ENCODE measurements at places on chromosomes 5 and 9.
A peak's percentile ranks its signal among the peaks of the same experiment; 100 is the strongest.

DNA sequence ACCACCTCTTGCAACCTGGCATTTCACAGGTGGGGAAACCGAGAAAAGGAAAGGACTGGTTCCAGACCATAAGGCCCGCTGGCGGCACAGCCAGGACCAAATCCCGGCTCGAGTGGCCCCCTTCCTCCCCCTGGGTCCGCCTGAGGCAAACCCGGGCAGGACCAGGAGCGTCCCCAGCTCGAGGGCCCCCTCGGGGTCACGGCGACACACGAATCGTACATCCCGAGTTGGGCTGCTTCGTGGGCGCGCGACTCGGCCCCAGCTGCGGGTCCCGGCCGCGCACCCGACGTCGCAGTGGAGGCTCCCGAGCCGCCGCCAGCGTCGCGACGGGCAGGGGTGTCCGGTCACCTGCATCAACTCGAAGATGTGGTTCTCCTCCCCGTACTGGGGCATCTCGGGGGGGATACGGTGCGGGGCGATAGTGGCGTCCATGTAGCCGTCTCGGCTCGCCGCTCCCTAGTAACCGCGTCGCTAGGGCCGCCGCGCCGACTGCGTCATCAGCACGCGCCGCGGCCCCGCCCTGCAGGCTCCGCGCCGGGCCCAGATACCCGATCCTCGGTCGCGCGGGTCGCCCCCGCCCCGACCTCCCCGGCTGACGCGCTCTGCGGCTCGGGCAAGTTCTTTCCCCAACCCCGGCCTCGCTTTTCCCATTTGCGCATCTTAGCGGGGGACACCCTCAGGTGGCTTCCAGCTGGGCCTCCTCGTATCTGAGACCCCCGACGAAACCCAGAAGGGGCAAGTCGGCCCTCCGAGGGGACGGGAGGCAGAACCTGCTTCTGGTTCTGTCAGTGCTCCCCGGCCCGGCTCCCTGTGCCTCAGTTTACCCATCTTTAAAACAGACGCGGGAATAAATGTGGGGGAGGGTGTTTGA lies at the start of gene AK8:
AK8 (minus strand) TSS at position 461 of the 871 bp plus-strand sequence; CDS start at position 432, 29 bp downstream.
- DNase-seq, result peak; percentile 83

GRCh38 chr5:146390469-146390868 lies 51.8 kb downstream of the POU4F3 start:
- no peak for DNase-seq

DNA sequence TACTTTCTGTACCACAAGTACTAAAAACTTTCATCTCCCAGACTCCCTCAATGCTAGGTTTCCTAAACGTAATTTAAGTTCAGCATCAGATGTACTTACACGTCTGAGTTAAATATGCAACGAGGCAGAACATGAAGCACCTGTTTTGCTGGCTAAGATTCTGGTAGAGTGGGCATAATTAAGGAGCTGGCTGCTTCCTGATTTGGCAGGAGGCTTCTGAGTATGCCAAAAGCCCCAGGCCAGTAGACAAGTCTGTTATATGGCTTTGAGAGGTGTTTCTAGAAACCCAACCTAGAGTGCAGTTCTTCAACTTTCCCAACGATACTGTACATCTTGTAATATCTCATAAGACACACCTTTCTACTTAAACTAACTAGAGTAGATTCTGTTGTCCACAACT lies 13.6 kb downstream of the TICAM2 start:
- no peak for DNase-seq

- no peak for DNase-seq
Observed at GRCh38 chr5:168895295-168896071, 316.3 kb upstream of the PANK3 start.

GRCh38 chr5:76861612-76862011 lies 11.8 kb downstream of the S100Z start:
- no peak for DNase-seq

GRCh38 chr5:124996023-124996763 lies 249.8 kb upstream of the ZNF608 start:
- no peak for DNase-seq

DNA sequence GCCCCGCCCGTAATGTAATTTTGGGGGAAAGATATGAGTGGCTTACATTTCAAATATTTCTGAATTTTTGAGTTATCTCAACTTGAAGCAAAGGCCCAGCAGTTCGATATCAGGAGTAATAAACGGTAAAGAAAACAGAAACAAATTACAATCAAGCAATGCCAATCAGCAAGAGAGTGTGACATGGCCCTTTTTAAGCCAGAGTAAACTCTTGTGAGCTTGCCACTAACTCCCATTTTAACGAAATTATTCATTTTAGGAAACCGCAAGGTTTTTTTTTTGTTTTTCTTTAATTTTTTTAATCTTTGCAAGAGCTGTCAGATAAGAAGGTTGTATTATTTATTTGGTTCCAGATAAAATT lies 17.6 kb upstream of the CDK7 start:
- no peak for DNase-seq

- no peak for DNase-seq
Observed at GRCh38 chr9:104772714-104773510, 9.0 kb downstream of the NIPSNAP3B start.

- no peak for DNase-seq
Observed at GRCh38 chr9:78325343-78325742, 28.4 kb downstream of the PSAT1 start.

DNA sequence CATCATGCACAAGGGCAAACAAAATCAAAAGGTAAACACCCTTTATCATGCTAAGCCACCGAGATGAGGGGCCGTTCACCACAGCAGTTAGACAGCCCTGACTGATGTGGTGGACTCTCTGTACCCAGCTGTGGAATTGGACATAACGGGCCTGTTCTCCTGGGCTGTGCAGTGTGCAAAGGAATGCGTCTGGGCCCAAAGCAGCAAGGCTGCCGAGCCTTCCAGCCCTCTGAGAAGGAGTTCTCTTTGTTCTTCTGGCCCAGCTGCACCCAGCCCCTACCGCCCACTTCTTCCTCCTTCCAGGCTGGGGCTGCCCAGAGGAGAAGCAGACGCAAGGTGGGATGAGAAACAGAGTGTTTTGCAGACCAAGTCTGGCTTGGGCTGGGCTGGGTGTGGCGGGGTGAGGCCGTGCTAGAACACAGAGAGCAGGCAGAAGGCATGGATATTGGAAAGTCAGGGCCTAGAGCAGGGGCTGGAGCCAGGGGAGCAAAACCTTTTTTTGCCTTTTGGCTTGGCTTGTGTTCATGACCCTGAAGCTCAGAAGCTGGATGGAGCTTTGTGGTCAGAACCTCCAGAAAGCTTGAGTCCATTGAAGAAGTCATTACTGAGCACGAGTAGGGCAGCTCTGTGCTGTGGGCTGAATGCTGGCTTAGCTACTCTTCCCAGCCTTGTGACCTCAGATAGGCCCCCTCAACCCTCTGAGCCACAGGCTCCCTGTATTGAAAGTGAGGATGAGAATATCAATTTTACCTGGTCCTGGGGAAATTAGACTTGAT lies 49.8 kb upstream of the SH3PXD2B start:
- DNase-seq, result no peak

DNA sequence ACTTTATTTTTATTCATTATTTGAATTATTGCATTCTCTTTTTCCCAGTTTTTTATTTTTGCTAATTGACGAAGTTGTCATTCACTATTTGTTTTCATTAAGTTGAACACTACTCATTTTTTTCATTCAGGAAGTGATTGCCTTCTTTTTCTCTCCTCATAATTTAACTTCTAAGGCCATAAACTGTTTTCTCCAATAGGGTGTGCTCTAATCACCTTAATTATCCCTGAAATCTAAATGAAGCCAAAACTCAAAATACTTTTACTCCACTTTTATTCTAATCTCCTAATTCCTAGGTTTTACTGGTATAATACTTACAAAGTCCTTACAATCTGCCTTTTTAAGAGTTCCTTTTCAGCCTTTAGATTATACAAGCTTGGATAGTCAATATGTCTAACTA lies 2.9 kb upstream of the OR13C2 start:
- no peak for DNase-seq

DNA sequence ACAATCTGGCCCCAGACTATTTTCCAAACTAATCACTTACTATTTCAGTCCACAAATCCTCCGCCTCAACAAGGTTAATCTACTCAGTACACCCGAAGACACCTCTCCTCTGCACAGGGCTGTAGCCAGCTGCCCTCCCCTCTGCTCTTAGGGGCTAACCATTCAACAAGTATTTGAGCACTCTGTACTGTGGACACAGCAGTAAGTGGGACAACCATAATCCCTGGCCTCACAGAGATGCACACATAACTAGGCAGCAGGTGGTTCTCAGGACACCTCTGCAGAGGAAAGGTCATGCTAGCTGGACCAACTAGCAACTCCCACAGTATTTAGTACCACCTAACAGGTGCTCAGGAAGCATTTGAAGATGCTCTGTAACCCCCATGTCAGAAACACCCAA lies 5.5 kb downstream of the CAMSAP1 start:
- DNase-seq, result no peak

- DNase-seq, result no peak
Observed at GRCh38 chr9:26243726-26244125, 565.5 kb upstream of the TUSC1 start.

DNA sequence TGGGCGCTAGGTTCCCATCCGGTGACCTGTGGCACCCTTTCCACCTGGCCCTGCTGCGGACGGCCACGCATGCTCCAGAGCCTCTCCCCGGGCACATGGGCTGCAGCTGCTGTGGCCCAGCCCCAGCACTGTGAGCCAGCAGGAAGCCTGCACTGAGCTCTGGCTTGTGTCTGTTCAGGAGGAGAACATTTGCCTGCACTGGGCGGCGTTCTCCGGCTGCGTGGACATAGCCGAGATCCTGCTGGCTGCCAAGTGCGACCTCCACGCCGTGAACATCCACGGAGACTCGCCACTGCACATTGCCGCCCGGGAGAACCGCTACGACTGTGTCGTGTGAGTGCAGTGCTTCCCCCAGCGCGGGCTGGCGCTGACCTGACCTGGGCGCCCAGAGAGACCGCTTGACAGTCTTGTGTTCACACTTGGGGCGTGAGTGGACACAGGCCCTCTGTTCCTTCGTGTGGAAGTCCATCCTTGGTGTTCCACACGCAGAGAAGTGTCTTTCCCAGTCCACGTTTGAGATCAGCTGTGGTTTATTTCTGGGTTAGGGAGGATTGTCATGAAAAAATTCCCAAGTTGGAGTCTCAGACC lies 66.2 kb upstream of the CACNA1B start:
- DNase-seq, result no peak

DNA sequence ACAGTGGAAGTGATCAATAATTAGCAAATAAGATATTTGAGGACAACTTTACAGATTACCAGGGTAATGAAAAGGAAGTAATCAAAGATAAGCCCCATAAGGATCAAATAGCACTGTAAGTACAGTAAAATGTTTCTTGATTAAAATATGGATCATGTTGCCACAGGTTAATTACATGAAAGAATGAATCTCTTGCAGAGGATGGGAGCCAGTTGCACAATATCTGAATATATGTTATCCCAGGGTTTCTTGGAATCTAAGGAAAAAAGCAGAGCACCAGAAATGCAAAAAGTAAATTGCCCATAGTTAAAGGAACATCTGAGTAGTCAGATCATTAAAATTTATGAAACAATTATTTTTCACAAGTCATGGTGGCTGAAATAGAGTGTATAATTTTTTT lies 13.8 kb upstream of the SRP19 start:
- DNase-seq, result no peak

Measured in activated naive CD8-positive, alpha-beta T cell treated with anti-CD3 and anti-CD28 coated beads for 36 hours (primary cell).